EH (cell line): ENCODE measurements at places on chromosomes 5 and 9.

- DNase-seq, result no peak
These were observed 3.7 kb upstream of the BRINP1 start for GRCh38 chr9:119372951-119373350.

GRCh38 chr5:1169211-1170115, 31.9 kb upstream of the SLC6A19 start:
- DNase-seq, result no peak

- DNase-seq, result no peak
These were observed 45.4 kb upstream of the ELL2 start for GRCh38 chr5:96007051-96007450.

- DNase-seq, result no peak
These were observed 1536.2 kb downstream of the EFNA5 start for GRCh38 chr5:106134549-106134948.

DNA sequence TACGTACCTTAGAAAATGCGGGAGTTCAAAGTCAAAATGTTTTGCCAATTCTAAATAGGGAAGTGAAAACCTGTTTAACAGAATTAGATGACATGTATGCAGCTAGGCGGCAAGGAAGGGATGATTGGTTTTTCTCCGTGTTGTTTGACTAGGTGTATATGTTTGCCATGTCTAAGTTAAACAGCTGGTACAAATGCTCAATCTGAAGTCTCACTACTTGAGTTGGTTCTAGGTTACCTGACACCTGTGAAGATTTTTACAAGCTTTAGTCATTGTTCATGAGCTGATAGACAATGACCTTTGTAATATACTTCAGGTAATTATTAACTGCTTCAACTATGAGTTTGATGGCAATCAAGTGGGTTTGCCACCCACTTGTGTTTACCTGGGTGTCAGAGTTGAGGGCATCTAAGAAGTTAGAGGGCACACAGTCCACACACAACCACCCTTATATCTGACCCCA, 74.3 kb downstream of the SLC44A1 start:
- no peak for DNase-seq

DNA sequence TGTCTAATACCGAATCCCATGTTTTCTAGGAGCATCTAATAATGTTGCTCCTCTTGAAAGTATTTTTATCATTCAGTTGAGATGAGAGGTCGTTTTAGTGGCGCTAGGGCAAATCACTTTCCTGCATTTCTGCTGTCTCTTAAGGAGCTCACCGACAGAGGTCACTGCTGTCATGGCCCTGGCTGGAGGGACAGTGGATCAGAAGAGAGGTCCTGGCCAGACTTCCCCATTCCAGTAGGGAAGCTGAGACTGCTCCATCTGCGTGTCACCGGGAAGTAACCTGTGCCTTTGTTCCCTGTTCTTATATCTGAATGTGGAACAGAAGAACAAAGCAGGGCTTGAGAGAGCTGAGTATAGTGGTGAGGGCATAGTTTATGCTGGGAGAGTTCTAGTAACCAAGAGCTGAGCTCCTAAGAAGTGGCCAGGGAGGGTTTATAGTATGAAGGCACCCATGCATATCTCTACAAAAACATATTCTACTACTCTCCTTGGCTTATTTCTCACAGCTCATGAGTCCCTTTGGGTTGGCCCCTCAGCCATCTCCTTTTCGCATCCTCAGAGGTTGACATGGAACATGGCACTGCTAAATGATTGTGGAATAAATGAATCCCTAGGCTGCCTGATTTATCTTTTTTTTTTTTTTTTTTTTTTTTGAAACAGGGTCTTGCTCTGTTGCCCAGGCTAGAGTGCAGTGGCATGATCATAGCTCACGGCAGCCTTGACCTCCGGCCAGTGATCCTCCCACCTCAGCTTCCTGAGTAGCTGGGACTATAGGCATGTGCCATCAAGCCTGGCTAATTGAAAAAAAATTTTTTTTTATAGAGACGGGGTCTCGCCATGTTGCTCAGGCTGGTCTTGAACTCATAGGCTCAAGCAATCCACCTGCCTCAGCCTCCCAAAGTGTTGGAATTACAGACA, 27.2 kb downstream of the ATP6V0E1 start:
- DNase-seq, result peak; percentile 65

- peak; percentile 27 for DNase-seq
These were observed 95.8 kb upstream of the CD180 start for GRCh38 chr5:67292201-67292940.

- peak; percentile 25 for DNase-seq
These were observed 135.0 kb upstream of the IRX4 start for GRCh38 chr5:2017540-2018389.

DNA sequence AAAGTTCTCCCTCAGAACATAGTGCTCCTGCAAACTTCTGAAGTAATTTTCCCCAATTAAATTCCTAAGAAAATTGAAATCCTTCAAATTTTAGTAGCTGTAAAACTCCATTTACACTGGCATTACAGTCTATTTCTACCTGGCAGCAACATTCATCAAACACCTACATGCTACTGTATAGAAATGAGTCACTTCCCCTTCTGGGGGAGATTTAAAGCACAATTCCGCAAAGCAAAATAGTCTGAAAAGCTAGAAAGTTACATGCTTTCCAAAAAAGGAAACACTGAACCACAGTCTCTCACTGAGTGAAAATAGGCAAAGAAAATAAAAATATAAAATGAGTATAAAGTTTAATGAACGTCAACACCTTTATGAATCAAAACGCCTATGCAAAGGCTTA, 43.3 kb downstream of the MCTP1 start:
- DNase-seq, result no peak

DNA sequence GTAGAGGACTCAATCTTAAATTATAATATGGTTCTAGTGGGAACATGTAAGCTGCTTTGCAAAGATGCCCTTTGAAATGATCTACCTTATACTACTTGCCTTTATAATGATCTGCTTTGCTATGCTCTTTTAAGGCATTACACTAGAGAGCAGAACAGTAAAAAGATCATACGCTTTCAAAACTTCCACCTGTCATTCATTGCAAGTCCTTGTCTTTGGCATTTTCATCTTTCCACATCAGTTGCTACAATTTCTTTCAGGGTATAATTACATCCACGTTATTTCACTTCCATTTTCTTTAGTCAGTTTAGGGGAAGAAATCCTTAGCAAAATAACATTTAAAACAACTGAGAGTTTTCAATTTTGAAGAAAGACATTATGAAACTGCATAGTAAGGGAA, 80.3 kb downstream of the ACTBL2 start:
- DNase-seq, result no peak

DNA sequence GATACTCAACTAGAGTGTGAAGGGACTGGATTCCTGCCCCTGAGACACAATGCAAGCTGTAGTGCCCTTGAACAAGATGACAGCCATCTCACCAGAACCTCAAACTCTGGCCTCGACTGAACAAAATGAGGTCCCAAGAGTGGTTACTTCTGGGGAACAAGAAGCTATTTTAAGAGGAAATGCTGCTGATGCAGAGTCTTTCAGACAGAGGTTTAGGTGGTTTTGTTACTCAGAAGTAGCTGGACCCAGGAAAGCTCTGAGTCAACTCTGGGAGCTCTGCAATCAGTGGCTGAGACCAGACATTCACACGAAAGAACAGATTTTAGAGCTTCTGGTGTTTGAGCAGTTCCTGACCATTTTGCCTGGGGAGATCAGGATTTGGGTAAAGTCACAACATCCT, 2.4 kb downstream of the ZNF483 start:
- DNase-seq, result no peak

DNA sequence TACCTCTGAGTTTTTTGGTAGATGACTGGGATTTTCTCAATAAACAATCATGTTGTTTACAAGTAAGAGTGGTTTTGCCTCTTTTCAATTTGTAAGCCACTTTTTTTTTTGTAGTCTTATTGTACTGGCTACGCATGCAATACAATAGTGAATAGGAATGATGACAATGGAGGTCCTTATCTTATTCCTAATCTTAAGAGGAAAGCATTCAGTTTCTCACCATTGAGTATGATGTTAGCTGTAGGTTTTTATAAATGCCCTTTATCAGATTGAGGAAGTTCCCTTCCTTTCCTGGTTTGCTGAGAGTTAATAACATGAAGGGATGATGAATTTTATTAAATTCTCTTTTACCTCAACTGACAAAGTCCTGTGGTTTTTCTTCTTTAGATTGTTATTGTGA, 155.2 kb downstream of the ADAMTSL1 start:
- no peak for DNase-seq

- peak; percentile 89 for DNase-seq
These were observed 29.7 kb upstream of the FAM169A start for GRCh38 chr5:74895906-74896305.

DNA sequence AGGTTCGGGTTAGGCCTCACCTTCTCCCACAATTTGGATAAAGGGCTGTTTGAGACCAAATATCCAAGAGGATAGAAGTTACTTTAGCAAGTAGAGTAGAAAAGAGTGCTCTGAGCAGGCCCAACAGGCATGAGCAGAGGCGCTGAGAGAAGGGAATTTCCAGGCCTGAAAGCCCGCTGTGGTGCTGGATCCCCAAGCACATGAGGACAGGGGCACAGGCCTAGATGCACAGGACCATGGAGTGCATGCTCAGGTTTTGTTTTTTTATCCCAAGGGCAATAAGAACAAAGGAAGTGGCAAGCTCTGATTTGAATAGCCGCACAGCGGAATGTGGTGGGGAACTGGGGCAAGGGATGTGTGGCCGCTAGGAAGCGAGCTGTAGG, 33.3 kb downstream of the OSMR start:
- no peak for DNase-seq

DNA sequence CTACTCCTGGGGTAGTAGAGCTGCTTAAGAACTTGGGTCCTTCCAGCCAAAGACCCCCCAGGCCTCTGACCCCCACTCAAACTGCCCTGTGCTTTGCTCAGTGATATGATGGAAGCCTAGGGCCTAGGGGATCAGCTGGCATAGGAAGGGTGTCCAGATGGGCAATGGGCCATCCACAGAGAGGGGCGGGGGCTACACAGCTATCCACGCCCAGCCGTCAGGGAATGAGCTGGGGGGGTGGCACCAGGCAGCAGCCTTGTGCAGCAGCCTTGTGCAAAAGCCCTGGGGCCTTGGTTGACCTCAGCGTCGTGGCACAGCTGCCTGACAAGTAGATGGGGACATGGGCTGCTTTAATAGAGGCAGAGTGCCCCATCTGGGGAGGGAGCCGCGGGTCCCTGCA, 43.2 kb downstream of the DAB2IP start:
- no peak for DNase-seq

DNA sequence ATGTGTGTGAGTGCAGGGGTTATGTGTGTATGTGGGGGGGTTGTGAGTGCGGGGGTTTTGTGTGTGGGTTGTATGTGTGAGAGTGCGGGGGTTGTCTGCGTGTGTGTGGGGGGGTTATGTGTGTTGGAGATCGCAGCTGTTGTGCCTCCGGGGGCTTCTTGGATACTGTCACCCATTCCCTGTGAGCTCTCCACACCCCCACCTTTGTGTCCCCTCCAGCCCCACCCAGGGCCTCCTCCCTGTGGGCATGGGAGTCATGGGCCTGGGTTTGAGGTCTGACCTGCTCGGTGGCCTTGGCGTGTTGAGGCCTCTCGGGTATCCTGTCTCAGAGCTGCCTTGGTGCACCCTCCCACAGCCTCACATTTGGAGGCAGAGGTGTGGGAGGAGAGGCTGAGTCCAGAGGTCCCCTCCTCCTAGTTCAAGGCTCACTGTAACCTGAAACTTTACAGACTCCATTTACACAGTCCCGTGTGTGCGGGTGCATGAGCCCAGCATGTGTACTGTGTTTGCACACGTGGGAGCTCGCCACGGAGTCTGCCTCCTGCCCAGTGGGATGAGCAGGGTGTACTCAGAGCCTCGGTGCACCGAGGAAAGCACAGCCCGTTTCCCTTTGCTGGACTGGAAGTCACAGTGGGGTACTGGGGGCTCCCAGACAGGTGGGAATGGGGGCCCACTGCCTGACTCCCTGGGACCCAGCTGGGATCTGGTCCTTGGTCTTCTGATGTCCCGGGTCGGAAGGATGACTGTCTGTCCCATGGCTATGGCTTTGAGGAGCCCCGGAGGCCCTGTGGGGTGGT, 43.4 kb downstream of the RXRA start:
- no peak for DNase-seq

DNA sequence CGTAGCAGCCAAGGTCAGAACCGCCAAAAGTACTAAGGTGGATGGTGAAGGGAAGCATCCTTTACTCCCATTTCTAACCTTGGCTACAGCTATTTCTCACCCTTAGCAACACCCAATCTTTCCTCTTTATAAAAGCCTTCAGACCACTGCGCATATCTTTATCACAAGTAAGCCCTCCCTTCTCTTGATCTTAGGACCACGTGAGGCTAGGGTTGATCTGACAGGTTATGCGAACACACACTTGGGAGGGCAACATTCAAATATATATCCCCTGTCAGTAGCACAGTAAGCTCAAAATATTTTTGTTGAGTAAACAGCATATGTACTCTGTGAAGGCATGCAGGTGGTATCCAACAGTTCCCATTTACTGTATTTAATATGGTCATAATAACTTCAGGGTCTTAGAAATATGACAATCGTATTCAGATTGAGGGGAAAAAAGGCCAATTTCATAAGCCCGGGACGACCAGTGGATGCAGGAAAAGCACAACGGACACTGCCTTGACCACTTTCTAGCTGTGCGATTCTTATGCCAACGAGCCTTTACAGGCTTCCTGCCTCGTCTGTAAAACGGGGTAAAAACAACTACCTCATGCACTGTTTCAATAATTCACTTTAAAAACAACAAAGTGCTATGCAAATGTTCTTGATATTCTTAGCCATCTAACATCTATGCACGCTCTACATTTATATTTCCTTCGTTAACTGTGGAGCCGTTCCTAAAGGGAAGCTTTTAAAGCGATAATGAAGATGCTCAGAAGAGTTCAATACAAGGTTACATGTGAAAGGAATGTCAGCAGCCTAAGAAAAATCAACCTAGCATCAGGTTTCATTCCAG, 1.3 kb downstream of the ARSB start:
- peak; percentile 34 for DNase-seq

DNA sequence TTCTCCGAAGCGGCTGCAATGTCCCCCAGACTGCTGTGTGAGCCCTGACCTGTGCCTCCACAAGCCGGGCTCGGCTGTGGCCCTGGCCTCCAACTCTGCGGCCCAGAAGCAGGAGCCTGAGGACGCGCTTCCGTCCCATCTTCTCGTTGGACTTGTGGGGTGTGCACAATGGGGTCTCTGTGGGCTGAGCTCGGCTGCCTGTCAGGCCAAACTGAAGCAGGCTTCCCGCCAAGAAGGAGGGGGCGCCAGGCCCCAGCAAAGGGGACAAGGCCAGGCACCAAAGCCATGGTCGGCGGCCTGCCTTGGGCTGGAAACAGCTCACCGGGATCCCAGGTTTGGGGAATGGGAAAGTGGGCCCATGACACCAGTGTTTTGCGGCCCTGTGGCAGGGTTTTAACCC, 4.1 kb downstream of the NOTCH1 start:
- no peak for DNase-seq

DNA sequence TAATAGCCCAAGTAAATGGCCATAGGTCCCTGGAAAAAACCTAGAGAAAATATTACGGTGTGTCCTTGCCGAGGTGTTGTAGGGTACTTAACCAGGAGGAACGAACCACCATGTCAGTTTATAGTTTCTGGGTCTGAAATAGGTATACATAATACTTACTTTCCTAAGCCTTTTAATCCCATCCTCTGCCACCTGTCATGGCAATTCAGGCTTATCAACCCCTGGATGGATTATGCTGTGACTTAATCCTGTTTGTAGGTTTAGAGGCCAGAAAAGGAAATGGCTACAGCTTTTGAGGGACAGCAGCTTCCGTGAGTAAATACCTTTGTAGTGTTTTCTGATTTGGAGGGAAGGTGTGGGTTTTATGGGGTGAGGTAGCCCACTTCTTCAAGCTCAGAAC, 89.1 kb upstream of the PTPRD start:
- DNase-seq, result no peak
